Suppressor macrophage treated with lipopolysaccharide for 1 hour (primary cell): ENCODE measurements at places on chromosomes 3 and 15.
A peak's percentile ranks its signal among the peaks of the same experiment; 100 is the strongest.

DNA sequence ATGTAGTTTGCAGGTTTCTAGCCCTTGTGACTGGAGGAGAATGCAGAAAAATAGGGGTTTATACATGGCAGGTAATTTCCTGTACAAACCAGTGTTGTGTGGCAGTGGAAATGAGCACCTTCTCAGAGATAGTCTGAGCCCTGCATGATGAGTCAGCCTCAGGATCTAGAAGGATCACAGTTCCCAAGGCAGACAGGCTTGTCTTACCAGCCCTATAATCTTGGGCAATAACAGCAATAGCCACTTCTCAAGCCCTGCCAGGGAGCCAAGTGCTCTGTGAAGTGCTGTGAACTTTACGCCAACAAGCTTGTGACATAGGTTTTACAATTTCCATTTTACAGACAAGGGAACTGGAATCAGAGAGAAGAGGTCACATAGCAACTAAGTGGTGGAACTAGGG lies 89.4 kb downstream of the CD47 start:
- DNase-seq: peak; percentile 69

- peak; percentile 3 for DNase-seq
These were observed 91.6 kb downstream of the CDIN1 start for GRCh38 chr15:36671017-36671416.

DNA sequence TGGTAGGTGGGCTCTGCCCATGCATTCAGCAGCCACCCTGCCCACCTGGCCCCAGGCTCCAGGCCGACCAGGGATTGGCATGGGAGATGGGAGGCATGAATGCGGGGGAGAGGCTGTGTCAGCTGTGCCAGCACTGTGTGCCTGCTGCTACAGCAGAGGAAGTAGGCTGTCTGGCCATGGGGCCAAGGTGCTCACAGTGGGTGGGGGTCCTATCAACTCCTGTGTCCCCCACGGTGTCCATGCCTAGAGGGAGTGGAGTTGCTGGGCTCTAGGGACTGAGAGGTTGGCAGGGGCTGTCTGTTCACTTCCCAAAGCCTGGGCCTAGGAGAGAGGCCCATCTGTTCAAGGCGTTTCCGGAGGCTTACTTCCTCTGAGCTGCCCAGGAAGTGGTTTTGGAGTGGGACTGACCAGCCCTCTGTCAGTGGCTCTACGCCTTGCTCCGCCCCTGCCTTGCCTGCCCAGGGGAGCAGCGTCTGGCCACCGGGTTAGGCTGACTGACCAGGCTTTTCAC lies 5.8 kb downstream of the PRKCD start:
- peak; percentile 88 for DNase-seq

- peak; percentile 21 for DNase-seq
These were observed 84.8 kb upstream of the ARRDC4 start for GRCh38 chr15:97875513-97876280.

- DNase-seq: no peak
These were observed 33.6 kb downstream of the MCTP2 start for GRCh38 chr15:94265009-94265408.

DNA sequence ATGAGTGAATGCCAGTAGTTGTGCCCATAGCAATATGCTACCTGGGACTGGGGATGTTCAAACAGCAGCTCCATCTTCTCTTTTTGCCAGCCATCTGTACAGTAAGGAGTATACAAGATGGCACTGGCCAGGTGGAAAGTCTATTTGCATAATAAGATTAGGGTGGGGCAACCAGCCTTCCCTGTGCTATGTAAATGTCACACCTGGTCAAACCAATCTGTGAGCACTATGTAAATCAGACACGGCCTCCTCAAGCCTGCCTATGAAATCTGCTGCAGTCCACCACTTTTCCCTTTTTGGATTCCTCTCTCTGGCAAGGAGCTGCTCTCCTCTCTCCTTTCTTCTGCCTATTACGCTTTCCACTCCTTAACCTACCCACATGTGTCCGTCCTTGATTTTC lies 53.0 kb downstream of the C3orf80 start:
- DNase-seq: no peak

- DNase-seq: peak; percentile 57
These were observed 269.1 kb downstream of the RAP2B start for GRCh38 chr3:153431076-153431475.

DNA sequence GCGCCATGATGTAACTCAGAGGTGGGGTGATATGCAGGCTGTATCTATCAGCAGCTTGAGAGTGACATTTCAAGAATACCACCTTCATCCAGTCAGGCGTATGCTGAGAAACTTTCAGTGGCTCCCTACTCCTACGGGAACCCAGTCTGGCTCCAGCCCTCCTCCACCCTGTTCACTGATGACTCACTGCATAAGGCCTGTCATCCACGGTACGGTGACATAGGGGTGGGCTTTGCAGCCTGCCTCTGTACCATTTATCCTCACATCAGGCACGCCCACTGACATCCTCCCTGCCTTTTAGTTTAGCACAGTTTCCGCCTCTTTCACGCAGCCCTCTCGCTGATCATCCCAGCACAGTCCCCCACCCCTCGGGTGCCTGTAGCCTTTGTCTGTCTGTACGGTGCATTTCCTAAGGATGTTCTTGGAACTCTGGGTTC lies 11.7 kb downstream of the PXYLP1 start:
- DNase-seq: peak; percentile 43
